NCI-H2029 (cell line): ENCODE measurements at places on chromosomes 2 and 18.

DNA sequence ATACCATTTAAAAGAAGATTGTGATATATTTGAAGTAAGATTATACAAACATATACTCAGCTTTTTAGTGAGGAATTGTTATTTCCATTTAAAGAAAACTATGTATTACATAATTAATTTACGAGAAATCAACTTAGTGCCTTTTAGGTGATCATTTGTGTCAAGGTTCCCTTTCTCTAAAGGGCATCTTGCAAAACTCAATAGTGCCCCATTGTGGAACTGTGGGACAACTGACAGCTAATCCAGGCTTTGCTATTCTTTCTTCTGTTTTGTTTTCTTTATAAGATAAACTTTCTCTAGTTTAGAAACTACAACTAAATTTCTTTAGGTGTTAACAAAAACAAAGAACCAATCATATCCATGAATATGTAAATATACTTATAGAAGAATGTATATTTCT, 24.3 kb upstream of the VIT start:
- DNase-seq = no peak

- no peak for DNase-seq
Observed at GRCh38 chr2:213010106-213010779, 141.2 kb downstream of the IKZF2 start.

GRCh38 chr18:54240629-54241107, 16.2 kb upstream of the MBD2 start:
- DNase-seq = no peak

DNA sequence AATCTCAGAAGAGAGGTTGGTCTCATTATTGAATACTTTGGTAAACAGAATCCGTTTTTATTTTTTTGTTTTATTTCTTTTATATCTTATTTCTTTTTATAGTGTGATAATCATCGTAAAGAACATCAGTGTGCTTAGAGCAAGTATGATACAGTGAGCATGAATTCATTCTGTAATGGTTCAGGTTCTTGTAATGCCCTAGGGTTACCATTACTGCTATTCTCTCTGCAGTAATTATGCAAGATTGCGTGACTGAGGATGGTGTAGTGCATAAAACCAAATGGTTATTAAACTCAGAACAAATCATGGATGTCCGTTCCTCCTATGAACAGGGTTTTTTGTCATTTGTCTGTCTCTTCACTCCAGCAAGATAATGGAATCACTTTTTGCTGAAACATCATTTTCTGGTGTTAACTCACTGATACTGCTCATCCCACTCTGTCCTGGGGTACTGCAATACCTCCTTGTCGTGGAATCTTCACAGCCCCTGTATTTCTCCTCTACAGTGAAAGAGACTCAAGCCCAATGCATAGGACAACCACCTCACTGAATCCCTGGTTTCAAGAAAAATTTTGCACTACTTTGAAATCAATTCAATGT, 274.8 kb upstream of the ST6GAL2 start:
- no peak for DNase-seq

DNA sequence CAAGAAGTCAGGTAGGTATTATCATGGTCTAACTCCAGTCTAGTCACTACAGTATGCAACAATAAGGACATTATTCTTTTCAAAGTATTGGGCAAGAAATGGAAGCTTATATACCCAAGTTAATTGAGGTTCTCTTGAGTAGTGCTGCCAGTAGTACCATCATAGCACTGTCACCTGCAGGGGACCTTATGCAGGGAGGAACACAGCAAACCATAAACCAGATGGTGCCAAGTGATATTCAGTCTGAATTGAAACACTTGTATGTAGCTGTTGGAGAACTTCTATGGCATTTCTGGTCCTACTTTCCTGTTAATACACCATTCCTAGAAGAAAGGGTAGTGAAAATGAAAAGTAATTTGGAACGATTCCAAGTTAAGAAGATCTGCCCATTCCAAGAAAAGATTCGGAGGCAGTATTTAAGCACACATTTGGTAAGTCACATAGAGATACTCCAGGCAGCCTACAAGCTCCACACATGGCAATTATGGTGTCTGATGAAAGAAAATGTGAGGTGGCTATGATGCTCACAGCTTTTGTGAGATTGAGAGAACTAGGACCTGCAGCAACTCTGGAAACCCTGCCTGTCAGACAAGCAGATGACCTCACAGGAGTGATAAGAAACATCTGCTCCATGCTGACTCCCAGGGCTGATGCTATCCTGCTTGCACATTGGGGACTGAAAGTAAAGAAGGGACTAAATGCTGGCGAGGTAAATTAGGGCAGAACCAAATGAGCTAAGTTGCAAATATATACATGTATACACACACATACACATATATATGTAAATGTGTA, 174.7 kb downstream of the MC4R start:
- DNase-seq = no peak

DNA sequence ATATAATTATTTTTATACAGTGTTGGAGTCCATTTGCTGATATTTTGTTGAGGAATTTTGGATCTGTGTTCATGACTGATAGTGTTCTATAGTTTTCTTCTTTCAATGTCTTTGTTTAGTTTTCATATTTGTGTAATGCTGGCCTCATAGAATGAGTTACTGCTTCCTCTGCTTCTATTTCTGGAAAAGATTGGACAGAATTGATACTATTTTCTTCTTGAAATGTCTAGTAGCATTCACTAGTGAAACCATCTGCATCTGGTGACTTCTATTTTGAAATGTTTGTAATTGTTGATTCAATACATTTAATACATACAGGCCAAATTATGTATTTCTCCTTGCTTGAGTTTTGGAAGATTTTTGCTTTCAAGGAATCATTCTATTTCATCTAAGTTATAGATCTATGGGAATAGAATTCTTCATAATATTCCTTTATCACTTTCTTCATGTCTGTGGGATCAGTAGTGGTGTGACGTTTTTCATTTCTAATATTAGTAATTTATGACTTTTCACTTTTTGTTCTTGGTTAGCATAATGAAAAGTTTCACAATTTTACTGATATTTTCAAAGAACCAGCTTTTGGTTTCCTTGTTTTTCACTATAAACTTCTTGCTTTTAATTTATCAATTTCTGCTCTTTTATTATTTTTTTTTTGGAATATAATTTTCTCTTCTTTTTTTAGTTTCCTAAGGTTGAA, 509.9 kb upstream of the VRK2 start:
- no peak for DNase-seq

DNA sequence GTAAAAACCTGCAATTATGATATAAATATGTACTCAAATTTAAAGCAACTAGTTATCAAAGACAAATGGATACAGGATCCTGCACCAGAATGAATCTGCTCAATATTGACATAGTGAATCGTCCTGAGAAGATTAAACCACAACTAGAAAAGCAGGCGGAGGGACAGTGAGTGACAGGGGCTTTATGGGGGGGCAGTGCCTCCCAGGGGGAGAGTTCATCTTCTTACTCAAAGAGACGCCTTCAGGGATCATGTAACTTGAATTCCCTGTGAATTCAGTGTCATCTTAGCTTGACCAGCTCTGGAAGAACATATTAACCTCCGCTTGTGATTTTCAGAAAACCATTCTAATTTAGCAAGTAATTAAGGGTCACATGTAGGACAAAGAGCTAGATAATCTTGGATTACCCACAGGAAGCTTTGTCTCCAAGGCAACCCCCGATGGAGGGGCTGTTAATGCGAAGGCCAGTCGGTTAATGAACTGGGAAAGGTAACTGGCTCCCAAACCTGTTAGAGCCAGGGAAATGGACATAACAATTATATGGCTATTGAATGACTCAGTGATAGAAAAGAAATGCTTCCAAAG, 17.4 kb upstream of the LMAN1 start:
- no peak for DNase-seq

DNA sequence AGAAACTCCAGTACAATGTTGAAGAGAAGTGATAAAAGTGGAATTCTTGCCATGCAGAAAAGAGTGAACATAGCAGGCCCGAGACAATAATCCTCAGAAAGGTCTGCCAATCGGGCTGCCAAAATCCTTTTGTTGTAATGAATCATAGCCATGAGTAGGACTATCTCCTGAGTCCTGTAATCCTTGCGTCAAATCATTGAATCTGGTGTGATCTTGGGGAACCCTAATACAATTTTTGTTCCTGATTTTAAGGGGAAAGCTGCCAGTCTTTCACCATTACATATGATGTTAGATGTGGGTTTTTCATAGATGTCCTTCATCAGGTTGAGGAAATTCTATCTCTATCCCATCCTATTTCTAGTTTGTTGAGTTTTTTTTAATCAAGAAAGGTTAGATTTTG, 2.2 kb downstream of the TPGS2 start:
- no peak for DNase-seq

GRCh38 chr2:30826916-30827315, 19.7 kb upstream of the CAPN13 start:
- DNase-seq = no peak
